Activated CD8-positive, alpha-beta memory T cell treated with anti-CD3 and anti-CD28 coated beads for 1 hour (primary cell): ENCODE measurements at places on chromosomes 5 and 9.

DNA sequence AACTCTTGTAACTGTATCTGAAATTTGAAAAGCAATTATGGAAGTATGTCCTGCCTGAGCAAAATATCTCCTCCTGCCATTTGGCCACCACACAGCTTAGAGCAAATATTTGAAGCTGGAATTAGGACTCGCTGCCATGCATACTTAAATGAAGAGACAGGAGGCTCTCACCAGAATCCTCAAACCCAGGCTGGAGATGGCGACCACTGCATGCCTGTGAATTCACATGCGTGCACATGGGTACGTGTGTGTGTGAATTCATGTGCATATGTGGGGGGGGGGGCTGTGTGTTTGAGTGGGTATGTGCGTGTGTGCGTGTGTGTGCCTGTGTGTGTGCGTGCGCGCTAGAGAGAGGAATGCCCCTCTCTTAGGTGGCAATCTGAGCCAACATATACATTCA is 84.1 kb upstream of the IRX1 start:
- DNase-seq: no peak

- DNase-seq: no peak
Observed at GRCh38 chr5:78046006-78046405, 248.5 kb downstream of the AP3B1 start.

DNA sequence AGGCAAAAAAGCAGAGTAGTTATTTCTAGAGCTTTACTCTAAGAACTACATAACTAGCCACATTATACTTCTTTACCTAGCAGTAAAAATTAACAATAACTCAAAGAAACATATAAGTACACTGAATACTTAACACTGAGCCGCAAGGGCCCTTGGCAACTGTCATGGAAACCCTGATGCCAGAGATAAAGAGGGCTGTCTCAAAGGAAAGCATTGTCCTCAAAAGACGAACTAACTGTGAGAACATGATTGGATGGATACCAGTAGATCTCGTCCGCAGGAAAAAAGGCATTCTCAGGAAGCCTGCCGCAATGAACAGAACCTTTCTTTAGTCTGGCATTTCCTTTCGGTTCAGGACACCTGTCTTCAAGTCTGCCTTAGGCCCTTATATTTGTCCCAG is 379.0 kb upstream of the SLC30A5 start:
- DNase-seq: no peak

DNA sequence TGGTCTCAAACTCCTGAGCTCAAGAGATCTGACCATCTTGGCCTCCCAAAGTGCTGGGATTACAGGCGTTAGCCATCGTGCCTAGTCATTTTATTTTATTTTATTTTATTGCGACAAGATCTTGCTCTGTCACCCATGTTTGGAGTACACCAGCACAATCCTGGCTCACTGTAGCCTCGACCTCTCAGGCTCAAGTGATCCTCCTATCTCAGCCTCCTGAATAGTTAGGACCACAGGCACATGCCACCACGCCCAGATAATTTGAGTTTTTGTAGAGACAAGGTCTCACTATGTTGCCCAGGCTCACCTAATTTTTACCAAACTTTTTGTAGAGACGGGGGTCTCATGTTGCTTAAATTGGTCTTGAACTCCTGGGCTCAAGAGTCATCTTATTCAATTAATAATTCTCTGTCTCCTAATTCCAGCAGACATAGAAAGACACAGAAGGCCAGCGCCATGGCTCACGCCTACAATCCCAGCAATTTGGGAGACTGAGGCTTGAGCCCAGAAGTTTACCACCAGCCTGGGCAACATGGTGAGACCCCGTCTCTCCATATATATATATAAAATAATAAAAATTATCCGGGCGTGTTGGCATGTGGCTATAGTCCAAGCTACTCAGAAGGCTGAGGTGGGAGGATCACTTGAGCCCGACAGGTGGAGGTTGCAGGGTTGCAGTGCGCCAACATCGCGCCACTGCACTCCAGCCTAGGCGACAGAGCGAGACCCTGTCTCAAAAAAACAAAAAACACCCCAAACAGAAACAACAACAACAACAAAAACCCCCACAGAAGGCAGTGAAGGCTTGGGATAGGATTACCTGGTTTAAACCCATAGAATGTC is 1.0 kb upstream of the UBAP1 start:
- DNase-seq: no peak

DNA sequence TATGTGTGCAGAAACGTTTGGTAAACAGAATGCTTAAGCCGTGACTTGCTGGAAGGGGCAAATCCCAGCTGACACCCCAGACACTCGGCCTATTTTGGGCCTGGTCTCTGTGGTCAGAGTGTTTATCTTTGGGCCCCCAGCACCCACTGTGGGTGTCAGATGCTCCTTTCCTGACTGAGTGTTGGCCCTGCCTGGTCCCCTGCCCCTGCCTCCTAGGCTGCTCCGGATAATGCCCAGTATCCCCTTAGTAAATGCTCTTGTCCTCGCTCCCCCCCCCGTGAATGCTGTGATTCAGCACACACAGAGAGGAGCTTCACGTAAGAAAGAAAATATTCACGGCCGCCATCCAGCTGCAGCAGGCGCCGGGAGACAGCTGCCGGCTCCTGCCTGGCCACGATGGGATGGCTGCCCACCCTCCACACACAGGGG is 11.3 kb upstream of the ANGPTL2 start:
- no peak for DNase-seq
